ENCODE measurements at places on chromosomes 2 and 18.

DNA sequence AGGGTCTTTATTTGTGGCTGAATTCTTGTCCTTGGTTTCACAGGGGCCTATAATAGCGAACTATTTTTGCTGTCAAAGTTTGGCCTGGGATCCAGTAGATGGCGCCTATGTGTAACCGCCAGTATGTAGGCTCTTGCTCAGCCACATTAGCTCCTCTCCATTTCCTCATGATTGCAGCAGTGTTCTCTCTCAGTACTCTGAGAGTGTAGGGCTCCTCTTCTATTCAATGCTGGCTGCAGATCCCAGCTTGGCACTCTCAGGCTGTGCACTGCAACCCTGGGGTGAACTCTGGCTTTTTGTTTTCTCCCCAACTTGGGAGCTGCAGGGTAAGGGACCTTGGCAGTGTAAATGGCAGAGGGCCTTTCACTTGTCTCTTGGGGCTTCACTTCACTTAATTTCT lies 344.6 kb upstream of the CHAC2 start:
- DNase-seq, result no peak

GRCh38 chr2:229314117-229314516 lies 43.0 kb upstream of the PID1 start:
- DNase-seq, result no peak

- no peak for DNase-seq
Observed at GRCh38 chr2:202510911-202511310, 123.9 kb upstream of the FAM117B start.

DNA sequence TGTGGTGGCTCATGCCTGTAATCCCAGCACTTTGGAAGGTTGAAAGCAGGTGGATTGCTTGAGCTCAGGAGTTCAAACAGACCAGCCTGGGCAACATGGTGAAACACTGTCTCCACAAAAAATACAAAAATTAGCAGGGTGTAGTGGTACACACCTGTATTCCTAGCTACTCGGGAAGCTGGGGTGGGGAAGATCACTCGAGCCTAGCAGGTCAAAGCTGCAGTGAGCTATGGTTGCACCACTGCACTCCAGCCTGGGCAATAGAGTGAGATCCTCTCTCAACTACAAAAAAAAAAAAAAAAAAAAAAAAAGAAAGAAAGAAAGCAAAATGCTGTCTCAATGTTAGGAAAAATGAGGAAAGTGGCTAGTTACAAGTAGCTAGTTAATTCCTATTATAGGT lies 56.8 kb downstream of the TRIP12 start:
- DNase-seq, result no peak

- no peak for DNase-seq
Observed at GRCh38 chr2:75822336-75822735, 111.6 kb upstream of the GCFC2 start.

GRCh38 chr2:173064151-173064805 lies 11.4 kb upstream of the MAP3K20 start:
- no peak for DNase-seq

DNA sequence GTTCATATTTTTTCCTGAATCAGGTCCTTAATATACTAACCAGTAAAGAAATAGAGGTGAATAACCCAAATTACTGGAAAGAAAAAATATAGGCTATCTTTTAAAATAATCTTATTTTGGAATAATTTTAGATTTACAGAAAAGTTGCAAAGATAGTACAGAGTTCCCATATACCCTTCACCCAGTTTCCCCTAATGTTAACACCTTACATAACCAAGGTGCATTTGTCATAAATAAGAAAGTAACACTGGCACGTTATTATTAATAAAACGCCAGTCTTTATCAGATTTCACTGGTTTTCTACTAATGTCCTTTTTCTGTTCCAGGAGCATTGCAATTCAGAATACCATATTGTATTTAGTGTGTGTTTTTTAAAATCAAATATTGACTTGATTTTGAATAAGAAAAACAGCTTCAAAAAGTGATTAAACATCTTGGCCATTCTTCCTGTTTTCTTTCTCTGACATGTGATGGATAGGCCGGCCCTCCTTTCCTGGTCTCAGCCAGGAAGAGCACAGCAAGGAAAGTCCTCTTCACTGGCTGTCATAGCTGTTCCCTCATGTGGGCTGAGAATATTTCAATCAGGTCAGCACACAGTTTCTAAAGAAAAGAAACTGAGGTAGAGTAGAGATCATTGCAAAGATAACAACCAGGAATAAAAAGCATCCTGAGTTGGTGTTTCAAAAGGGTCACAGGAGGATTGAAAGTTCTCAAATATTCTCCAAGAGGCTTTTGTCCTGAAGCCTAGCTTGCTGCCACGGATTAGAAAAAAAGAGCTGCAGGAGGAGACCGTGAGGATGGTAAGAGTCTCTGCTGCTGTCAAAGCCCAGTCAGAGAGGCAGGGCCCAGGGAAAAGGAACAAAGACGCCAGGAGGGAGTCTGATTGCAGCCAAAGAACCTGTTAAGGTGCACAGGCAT lies 79.3 kb upstream of the ARL5A start:
- no peak for DNase-seq

DNA sequence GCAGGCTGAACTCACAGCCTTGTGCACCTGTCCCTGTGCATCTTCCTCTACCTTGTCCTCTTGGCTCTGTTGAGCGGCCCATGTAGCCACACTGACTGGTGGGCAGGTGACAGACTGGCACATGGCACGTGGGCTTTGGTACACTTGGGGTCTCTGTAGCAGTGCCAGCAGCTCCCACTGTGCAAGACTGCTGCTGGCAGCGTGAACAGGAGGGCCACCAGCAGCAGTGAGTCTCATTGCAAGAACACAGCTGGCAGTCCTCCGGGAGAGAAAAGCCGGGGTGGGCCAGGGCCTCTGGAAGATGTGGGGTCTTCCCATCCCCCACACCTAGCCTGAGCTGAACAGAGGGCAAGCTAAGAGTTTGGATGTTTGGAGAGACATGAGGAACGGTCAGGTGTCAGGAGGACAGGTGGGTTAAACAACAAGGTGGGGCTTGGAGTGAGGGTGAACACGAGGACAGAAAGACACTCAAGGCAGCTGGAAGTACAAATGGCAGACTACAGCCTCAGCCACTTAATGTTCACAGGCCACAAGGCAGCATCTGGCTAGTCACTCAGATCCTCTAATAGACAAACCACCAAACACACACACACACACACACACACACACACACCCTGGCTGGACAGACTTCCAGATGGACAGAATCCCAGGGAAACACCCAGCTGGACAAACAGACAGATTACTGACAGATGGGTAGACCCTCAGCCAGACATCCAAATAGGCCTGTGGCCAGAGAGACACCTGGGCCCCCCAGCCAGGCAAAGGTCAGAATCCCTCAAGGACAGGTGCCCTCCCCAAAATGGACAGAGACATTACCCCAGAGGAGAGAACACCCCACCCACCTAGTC lies 2.3 kb upstream of the PTPN18 start:
- DNase-seq, result no peak

DNA sequence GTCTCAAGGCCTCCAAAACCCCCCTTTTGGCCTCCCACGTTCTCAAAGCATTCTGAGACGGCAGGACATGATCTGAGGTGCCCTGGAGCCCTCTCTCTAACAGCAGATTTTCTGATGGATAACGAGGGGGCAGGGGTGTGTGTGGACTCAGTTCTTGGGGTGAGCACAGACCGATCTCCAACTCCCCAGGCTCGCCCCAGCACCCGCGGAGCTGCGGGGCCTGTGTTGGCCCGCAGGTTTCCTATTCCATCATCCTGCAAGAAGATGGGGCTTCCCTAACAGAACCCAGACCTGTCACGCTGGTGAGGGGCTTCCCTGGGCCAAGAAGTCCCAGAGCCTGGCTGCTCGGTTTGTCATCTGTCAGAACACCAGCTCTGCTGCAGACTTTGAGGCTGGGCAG lies 196.1 kb downstream of the ANAPC1 start:
- no peak for DNase-seq

DNA sequence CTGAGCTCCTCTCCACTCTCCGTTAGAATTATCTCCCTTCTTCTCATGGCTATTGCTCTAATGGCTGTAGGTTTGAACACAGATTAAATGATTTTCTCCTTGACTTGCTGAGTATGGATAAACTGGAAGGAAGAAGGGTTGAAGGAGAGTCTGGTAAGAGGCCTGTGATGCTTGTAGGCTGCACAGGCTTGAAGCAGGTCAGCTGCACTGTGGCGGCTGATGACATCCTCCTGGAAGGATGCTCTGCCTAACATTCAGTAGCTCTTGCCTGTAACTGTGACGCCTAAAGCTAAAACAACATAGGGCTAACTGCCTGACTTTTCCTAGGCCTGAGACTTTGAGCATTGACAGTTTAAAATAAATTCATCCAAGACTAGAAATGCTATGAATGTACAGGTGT lies 166.3 kb downstream of the MREG start:
- DNase-seq, result no peak

DNA sequence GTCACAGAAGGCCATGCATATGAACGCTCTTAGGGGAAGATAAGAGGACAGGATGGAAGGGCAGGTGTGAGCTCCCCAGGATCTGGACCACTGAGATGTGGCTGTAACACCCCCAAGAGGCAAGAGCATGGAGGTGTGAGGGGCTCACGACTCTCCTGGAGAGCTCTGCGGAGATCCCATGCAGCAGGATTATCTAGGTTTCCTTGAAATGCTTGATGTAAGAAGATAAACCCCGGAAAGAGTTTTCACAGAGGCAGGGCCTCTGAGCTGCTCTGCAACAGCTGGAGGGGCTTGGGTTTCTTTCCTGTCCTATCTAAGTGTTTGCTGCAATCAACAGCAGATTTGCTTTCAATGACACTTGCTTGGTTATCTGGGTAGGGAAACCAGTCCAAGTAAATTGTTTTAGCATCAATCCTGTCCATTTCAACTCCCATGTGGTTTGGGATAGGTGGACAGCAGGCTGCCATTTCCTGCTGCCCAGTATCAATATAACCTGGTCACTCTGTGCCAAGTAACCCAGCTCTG lies 138.9 kb downstream of the SMAD2 start:
- DNase-seq, result no peak

GRCh38 chr2:131590896-131591295 lies 63.2 kb downstream of the CCDC74A start:
- DNase-seq, result no peak

- no peak for DNase-seq
Observed at GRCh38 chr2:111688482-111688881, 195.5 kb downstream of the ANAPC1 start.

DNA sequence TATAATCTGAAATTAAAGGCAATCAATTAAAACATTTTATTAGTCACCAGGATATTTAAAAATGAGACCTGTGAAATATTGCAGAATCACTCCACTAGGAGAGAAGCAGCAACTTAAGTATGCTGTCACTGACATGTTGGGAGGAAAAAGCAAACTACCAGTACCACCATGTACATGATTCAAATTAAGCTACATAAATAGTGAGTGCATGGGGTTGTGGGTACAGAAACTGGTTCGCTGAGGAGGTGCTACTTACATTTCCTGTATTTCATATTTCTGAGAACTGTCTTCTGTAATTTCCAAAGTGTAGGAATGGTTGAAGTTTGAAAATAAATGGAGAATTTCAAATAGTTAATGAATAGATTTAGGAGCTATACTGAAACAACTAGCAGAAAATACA lies 7.9 kb upstream of the NR4A2 start:
- DNase-seq, result no peak

DNA sequence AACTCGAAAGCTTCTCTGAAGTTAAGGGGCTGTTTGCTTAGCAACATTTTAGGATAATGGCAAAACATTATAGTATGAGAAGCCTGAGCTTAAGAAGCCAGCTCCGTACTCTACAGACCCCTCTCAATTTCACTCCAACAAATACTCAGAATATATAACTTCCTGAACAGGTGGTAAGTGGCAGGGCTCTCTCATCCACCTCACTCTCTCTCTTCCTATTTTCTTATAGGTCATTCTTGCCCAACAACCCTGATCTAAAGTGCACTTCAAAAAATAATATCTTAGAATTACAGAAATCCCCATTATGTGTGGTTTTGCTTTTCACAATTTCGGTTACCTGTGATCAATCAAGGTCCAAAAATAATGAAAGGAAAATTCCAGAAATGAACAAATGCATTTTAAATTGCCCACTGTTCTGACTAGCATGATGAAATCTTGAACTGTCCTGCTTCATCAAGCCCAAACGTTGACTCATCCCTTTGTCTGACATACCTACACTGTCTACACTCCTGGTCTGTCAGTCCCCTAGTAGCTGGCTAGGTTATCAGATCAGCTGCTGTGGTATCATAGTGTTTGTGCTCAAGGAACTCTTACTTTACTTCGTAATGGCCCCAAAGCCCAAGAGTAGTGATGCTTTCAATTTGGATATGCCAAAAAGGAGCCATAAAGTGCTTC lies 122.8 kb upstream of the COL5A2 start:
- no peak for DNase-seq

GRCh38 chr2:96538487-96539214 lies 2.1 kb downstream of the ARID5A start:
- peak; percentile 91 for DNase-seq

- no peak for DNase-seq
Observed at GRCh38 chr2:26333293-26333692, 12.7 kb upstream of the SELENOI start.

GRCh38 chr2:191515551-191515950 lies 162.4 kb upstream of the NABP1 start:
- no peak for DNase-seq

DNA sequence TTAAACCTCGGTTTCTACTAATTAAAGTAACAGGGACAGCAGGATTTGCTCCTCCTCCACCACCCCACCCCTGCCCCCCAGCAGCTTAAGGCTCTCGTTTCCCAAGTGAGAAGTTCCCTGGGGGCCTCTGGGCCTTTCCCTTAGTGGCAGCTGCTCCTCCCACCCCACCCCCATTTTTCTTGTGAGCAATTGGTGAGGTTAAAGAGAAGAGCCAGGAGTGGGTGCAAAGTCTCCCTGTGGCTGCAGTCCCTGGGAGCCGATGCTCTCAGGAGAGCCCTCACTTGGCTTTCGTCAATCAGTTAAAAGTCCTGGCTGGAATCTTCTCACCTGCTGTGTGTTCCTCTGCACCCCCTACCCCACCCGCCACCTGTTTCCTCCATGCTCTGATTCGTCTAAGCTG lies 48.7 kb upstream of the AGAP1 start:
- no peak for DNase-seq

- no peak for DNase-seq
Observed at GRCh38 chr2:152525277-152525838, 190.4 kb downstream of the FMNL2 start.

DNA sequence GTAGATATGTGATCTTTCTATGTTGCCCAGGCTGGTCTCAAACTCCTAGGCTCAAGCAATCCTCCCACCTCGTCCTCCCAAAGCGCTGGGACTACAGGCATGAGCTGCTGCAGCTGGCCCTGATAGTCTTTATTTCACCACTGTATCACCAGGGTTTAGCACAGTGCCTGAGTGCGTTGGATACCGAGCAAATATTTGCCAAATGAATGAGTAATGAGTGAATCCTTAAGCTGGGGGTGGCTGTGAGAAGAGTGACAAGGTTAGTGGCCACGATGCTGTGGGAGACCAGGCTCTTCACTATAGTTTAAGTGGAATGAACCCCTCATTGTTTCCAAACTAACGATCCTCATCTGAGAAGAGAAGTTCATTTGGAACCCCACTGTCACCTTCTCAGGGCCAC lies 60.8 kb upstream of the FAM136A start:
- no peak for DNase-seq

DNA sequence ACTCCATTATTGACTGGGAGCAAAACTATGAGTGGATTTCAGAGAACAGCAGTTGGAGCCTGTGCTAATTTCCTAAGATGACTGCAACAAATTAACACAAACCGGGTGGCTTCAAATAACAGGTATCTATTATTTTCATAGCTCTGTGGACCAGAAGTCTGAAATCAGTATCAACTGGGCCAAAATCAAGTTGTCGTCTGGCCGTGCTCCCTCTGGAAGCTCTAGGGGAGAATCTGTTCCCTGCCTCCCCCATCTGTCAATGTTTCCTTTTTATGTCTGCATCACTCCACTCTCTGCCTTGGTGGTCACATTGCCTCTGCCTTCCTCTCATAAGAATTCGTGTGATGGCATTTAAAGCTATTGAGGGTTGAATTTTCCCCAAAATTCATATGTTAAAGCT lies 269.8 kb downstream of the TMX3 start:
- no peak for DNase-seq
